ENCODE measurements at places on chromosomes 3 and 15. TPM values are rescaled to one million over a fixed set of nuclear protein-coding genes. Genes with fewer than 3 reads are reported as not detected.
A peak's percentile ranks its signal among the peaks of the same experiment; 100 is the strongest.

GRCh38 chr3:187738331-187739093 lies 6.8 kb downstream of the BCL6 start:
- peak; percentile 87 for DNase-seq

- DNase-seq = no peak
Measured at GRCh38 chr3:15800327-15800726, 2.5 kb upstream of the ANKRD28 start.

- DNase-seq = no peak
Measured at GRCh38 chr3:189625071-189625470, 6.1 kb upstream of the TP63 start.

GRCh38 chr3:130761730-130762311 lies 15.2 kb upstream of the PIK3R4 start:
- DNase-seq = no peak

Gene ATP13A4
- total RNA-seq = 1.6 TPM

Gene LRTM1
- total RNA-seq = not detected

GRCh38 chr15:100867433-100867832 lies 12.2 kb upstream of the ALDH1A3 start:
- no peak for DNase-seq

Gene MYO5C
- 4.1 TPM for total RNA-seq

DNA sequence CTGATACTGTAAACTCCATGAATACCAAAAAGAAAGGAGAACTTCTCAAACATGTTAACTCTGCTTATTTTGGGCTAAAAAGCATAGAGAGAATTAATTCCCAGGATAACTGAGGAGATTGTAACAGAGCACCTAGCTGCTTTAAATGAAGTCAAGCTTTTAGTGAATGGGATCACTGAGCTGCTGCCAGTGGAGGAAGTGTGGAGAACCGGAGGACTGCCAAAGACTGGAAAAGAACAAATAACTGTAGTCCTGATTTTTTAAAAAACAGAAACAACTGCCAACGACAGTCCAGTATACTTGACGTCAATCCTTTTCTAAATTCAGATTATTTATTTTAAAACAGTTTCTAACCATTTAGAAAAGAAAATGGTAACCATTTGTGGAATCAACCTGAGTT lies 3.3 kb downstream of the C3orf70 start:
- DNase-seq = no peak

DNA sequence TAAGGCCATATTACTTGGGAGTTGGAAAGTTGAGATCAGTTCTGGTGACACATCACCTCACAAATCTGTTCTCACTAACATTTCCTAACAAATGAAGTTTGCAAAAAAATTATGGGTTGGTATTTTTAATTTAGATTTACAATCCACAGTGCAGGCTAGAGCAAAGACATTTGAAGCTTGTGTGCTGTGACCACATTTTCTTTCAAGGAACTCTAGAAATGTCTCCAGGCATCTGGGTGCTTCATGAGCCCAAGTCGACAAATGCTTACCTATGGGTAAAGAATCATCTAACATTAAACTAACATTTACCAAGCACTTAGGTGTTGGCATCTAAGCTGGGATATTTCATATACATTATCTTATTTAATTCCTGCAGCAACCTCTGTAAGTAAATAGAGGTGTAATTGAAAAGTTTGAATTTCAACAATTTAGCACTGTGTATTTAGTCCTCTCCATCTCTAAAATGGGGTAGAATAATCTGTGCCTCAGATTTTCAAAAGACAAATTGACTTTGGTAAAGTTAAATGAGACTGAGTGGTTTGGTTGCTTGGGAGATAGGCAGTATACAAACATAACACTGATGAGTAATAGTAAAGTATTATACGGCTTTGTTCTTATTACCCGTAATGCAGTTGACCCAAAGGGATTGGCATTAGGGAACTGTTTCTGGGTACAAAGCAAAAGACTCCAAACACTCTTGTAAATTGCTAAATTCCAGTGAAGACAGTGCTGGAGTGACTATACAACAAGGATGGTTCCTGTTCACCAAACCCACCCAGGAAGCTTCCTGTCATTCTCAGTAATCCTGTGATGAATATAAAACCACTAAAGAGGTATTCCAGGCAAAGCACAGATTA lies 162.5 kb downstream of the TPRG1 start:
- no peak for DNase-seq

Gene SLC6A1
- not detected for total RNA-seq

DNA sequence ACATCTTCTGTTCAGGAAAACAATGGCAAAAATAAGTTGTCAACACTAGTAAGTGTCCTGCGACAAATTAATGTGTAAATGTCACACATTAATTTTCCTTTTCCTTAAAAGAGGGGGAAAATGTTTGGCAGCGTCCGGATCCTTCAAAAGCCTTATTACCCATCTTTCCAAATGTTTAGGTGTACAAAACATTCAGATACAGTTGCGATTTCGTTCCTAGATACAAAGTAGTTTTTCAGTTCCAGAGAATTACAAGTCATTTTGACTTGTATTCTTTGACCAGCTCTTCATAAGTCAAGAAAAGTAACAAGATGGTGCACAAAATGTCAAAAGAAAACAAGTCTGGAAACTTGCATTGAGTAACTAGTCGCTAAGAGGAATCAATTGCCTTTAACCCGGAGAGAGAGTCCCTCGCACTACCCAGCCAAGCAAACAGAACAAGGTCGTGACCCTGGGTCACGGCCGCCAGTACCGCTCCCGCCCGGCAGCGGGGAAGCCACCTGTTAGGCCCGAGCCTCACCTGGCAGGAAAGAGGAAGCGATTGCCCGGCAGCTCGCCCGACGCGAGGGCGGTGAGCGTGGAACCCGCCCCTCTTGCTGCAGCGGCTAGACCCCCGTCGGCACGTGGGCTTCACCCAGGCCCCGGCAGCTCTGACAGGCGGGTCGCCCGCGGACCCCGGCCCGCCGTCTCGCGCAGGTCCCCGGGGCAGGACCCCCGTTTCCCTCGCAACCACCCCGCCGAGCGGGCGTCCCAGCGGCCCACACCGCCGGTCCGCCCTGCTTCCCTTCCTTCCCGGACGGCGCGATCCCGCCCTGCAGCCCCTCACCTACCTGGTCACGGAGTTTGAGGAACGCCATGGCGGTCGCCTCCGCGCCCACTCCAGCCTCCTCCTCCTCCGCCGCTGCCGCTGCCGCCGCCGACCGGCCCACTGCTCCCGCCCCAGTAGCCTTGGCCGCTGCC lies 61.0 kb upstream of the ANKRD28 start:
- peak; percentile 85 for DNase-seq

- no peak for DNase-seq
Measured at GRCh38 chr3:149449182-149449581, 25.3 kb upstream of the TM4SF4 start.

Gene PEX11A
- total RNA-seq = 1.2 TPM

GRCh38 chr3:162096874-162097273 lies 600.3 kb downstream of the OTOL1 start:
- DNase-seq = no peak

- no peak for DNase-seq
Measured at GRCh38 chr3:124063197-124063909, 71.4 kb upstream of the ROPN1 start.

DNA sequence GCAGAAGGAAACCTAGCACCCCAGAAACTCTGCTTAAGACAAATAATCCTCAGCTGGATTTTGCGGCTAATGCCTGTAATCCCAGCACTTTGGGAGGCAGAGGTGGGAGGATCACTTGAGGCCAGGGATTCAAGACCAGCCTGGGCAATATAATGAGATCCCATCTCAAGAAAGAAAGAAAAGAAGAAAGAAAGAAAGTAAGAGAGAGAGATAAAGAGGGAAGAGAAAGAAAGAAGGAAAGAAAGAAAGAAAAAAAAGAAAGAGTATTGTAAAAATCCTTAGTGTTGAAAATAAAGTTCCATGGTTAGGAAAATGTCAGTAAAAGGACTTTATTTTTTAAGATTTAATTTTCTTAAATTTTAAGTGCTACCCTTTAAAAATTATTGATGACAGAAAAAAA lies 54.9 kb upstream of the LRRFIP2 start:
- no peak for DNase-seq

Gene TRANK1
- 139 TPM for total RNA-seq

DNA sequence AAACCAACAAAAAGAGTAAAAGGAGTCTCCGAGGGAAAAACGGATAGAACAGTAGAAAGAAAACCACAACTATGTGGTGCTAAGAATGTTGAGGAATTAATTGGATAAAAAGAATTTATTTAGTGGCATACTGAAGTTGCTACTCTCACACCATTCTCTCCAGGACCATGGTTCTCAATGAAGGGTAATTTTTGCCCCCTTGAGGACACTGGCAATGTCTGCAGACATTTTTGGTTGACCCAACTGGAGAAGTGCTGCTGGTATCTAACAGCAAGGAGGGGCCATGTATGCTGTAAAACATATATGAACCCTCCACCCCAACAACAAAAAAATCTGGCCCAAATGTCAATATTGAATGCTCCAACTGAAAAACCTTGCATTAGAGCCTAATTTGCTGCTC lies 85.9 kb upstream of the CSPG5 start:
- peak; percentile 15 for DNase-seq

Gene SERPINI1
- 2.4 TPM for total RNA-seq

DNA sequence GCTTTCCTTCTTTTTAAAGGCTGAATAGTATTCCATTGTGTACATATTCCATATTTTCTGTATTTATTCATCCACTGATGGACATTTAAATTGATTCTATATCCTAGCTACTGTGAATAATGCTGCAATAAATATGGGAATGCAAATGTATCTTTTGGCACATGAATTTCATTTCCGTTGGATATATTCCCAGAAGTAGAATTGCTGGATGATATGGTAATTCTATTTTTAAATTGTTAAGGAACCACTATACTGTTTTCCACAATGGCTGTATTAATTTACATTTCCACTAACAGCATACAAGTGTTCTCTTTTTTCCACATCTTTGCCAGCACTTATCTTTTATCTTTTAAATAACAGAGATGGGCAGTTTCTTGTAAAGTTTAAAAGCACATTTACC lies 302.7 kb downstream of the CTNNB1 start:
- DNase-seq = no peak

- DNase-seq = peak; percentile 12
Measured at GRCh38 chr3:47512416-47513124, 942 bp downstream of the ELP6 start.

DNA sequence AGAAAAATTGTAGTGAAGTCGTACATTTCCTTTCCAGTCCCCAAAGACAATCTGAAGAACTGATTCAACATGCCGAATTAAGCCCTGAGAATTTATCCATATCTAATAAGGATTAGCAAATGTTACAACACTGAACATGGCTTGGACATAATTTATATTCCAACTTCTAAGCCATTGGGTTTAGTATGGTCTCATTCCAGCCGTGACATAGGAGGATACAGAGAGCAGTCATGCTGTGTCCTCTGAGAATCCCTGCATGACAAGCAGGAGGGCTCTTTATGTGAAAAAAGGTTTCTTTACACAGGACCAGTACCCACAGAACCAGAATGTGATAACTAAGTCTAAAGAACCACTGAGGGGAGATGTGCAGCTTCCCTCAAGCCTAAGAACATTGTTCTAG lies 231.9 kb upstream of the WNT5A start:
- DNase-seq = no peak

Gene MYRIP
- not detected for total RNA-seq

Gene GOLGA8Q
- 0.52 TPM for total RNA-seq

Gene ROBO1
- not detected for total RNA-seq

Gene HDGFL3
- total RNA-seq = 1.2 TPM

DNA sequence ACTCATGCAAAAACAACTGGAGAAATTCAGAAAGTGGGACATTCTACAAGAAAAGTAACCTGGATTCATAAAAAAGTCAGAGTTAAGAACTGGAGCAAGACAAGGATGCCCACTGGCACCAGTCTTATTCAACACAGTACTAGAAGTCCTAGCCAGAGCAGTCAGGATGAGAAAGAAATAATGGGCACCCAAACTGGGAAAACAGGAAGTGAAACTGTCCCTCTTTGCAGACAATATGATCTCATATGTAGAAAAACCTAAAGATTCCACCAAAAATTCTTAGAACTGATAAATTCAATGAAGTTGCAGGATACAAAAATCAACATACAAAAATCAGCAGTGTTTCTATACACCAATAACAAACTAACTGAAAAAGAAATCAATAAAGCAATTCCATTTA lies 37.4 kb downstream of the TXNRD3 start:
- no peak for DNase-seq

DNA sequence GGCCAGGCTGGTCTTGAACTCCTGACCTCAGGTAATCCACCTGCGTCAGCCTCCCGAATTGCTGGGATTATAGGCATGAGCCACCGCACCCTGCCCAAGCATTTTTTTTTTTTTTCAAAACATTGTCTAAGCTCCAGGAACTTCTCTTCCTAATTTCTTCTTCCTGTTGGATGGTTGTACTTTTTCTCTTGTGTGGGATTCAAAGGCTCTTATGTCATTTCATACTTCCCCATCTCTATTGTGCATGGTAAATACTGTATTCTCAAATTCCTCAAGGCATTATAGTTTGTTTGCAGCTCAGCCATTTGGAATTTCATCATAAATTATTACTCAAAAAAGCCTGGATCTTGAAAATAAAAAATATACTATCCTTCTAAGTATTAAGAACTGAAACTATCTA lies 199.1 kb upstream of the GADL1 start:
- no peak for DNase-seq

Gene HEXA
- total RNA-seq = 88.1 TPM

DNA sequence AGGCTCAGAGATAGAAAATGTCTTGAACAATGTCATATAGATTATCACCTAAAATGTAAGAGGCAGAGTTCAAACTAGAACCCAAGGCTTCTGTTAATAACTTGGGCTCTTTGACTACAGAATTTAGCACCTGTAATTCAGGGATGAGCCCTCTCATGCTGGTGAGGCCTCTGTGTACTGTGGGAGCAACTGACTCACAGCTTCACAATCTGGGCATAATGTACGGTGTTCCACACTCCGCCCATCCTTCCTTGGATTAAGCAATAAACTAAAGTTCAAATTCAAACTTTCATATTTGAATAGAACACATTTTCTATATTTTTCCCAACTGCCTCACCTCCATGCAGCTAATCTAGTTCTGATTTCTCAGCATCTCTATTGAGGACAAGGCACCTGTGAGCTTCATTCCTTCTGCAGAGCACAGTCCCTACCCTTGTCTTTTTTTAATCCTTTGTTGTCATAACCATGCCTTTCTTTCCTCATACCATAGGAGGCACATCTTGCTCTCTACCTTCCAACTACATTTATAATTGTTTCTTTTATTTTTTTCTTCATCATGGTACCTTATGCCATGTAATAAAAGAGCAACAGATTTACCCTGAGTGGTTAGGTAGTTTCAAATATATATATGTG lies 392.1 kb downstream of the NLGN1 start:
- DNase-seq = no peak

Gene CD80
- total RNA-seq = 24.2 TPM

DNA sequence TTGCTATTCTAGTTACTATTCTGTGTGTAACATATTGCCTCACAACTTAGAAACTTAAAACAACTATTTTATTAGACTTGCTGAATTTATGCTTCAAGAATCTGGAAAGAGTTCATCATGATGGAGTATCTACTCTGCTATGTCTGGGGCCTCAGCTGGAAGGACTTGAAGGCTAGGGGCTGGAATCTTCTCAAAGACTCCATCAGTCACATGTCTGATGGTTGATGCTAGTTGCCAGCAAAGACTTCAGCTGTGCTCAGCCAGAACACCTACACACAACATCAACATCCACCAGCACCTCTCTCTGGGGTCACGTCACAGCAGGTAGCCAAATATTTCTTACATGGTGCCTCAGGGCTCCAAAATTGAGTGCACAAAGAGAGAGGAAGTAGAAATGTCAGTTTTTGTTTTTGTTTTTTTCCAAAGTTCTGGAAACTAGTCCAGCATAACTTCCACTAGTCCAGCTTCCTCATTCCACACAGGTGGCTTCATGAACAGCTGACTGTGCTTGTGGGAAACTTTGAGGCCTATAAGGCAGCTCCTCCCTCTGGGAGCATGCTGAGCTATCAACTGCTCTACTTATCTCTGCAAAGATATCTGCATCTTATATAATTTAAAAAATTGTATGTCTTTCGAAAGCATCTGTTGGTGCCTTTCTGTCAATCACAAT lies 325.4 kb upstream of the AGTR1 start:
- DNase-seq = no peak

All from CD4-positive, CD25-positive, alpha-beta regulatory T cell (primary cell).